ENCODE measurements at places on chromosomes 1 and 21.
A peak's percentile ranks its signal among the peaks of the same experiment; 100 is the strongest.

DNA sequence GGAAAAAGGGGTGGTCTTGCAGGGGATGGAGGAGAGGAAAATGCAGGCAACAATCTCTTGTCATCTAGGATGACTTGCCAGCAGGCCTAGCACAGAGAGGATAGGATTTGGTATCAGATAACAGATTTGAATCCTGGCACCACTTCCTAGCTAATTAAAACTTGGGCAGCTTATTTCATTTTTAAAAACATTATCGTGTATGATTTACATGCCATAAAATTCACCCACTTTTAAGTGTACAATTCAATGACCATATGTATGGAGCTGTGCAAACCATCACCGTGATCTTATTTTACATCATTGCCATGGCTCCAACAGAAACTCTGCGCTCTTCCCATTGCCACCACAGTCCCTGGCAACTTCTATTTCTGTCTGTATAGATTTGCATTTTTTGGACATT is 6.9 kb downstream of the PYCR2 start:
- no peak for DNase-seq

DNA sequence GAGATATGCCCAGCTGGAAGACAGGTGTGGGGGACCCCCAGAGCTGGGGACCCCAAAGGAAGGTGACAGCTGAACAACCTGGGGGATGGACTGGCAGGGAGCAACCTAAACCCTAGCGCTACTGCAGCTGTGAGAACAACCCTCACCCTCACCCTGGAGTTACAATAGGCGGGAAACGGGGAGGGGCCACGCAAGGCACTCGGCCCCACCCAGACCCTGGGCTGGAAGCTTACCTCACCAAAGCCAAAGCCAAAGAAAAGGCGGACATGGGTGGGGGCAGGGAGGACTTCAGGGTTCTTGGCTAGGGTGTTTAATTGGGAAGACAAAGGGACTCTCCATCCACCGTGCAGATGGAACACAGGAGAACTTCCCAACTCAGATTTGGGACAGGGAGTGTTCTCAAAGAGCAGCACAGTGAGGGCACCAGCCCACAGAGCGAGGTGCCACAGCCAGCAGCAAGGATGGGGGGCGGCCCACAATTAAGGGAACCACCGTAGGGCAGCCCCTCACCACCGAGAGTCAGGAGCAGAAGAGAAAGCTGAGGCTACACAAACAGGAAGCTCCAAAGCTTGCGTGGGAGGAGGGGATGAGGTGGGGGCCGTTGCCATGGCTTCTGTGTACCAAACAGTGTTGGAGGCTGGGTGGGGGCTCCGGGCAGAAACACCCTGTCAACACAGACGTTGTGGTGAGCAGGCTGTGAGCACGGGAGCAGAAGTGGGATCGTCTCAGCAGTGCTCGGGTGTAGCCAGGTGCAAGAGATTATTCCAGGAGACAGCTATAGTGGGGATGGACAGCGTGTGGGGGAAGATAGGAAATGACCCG is 1.9 kb downstream of the TAGLN2 start:
- peak; percentile 78 for DNase-seq

- no peak for DNase-seq
Observed at GRCh38 chr1:2525572-2525919, 850 bp downstream of the PANK4 start.

DNA sequence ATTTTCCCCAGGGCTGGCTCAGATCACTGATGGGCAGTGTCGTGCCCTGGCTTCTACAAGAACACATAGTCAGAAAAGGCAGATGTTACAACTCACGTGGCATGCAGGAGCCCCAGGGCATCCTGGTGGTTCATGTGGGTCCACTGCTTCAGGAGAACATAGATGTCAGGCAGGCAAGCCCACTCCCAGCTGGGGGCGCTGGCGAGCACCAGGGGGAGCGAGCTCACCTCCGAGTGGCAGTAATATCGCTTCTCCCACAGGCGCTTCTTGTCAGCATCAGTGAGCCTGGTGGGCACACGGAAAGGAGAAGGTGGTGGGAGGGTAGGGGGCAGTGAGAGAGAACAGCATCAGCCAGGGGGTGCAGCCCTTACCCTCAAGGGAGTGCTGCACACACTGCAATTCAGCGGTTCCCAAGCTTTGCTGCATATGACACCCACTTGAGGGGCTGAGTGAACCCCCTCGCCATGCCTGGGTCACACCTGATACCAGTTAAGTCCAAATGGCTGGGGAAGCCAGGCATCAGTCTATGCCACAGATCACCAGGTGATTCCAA is 34.3 kb upstream of the PPP1R15B start:
- DNase-seq = peak; percentile 45

GRCh38 chr1:56644064-56644918 is 823 bp upstream of the PRKAA2 start:
- no peak for DNase-seq

- no peak for DNase-seq
Observed at GRCh38 chr1:28807046-28807445, 4.9 kb upstream of the OPRD1 start.

DNA sequence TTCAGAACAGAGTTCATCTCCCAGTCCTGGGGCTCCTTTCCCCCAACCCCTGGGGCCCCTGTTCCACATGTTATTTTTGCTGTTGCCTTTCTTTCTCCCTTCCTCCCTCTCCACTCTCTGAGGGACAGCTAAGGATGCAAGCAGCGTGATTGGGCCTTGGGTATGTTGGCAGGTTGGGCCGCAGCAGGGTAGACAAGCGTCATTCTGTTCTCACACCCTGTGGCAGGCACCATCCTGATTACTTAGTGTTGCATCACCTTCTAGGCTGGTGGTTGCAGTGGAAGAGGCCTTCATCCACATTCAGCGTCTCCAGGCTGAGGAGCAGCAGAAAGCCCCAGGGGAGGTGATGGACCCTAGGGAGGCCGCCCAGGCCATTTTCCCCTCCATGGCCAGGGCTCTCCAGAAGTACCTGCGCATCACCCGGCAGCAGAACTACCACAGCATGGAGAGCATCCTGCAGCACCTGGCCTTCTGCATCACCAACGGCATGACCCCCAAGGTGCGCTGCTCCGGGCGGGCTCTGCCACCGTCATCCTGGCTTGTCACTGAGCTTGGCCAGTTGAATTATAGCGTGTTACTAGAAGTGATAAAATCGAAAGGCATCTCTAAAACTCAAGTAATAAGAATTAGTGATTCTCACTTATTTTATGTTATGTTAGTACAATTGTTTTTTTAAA is 43.4 kb downstream of the VANGL1 start:
- no peak for DNase-seq

- DNase-seq = no peak
Observed at GRCh38 chr1:65959896-65960567, 167.3 kb downstream of the PDE4B start.

- DNase-seq = peak; percentile 62
Observed at GRCh38 chr1:198978523-198978922, 339.7 kb downstream of the PTPRC start.

GRCh38 chr1:75438355-75438754 is 172.6 kb downstream of the SLC44A5 start:
- no peak for DNase-seq

DNA sequence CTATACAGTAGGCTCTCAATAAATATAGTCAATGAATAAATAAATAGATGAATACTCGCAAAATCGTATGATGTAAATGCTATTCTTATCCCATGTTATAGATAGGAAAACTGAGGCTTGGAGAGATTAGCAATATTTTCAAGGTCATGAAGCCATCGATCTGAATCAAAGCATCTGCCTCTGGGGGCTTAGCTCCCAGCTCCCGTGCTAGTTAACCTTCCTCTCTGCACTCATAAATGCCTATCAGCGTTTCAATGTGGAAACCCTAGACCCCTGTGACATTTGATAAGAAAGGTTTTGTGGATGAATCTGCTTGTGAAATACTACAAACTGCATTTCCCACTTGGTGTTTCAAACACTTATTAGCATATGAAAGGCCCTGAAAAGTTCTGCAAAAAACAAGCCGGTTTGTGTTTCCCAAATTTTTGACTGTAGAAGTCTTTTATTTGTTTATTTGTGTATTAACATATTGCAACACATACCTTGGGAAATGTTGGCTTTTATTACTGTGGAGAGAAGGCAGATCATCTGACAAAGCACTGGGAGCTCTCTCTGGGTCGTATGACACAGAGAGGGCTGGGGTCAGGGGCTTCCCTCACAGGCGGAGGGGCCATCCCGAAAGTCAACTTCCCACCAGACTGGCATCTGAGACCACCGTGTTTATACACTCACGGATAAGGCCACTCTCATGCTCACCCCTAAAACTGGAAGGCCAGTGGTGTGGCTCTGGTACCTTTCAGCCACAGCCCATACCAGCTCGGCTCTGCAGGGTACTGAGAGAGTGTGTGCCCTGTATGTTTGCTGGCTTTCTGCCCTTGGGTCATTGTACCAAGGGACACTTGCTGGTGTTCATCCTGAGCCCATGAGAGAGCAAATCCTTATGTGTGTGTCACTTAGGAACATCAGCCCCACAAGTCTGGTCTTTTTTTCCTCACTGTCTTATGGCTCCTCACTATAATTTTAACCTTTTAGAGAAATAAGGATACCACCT is 993 bp upstream of the PROK1 start:
- no peak for DNase-seq
